ENCODE measurements at places on chromosomes 13 and 19.

- DNase-seq: no peak
These were observed 240.5 kb downstream of the ENOX1 start for GRCh38 chr13:43546251-43546650.

DNA sequence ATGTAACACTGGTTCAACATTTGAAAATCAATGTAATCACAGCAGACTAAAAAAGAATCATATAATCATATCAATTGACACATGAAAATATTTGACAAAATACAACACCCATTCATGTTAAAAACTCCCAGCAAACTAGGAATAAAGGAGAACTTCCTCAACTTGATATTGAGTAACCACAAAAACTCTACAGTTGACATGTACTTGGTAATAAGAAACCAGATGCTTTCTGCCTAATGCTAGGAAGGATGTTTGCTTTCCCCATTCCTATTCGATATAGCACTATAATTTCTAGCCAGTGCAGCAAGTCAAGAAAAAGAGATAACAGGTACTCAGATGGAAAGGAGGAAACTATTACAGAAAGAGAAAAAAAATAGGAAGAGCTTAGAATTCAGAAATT is 26.9 kb downstream of the UFM1 start:
- no peak for DNase-seq

- no peak for DNase-seq
These were observed 446.4 kb downstream of the DCT start for GRCh38 chr13:94033098-94033497.

DNA sequence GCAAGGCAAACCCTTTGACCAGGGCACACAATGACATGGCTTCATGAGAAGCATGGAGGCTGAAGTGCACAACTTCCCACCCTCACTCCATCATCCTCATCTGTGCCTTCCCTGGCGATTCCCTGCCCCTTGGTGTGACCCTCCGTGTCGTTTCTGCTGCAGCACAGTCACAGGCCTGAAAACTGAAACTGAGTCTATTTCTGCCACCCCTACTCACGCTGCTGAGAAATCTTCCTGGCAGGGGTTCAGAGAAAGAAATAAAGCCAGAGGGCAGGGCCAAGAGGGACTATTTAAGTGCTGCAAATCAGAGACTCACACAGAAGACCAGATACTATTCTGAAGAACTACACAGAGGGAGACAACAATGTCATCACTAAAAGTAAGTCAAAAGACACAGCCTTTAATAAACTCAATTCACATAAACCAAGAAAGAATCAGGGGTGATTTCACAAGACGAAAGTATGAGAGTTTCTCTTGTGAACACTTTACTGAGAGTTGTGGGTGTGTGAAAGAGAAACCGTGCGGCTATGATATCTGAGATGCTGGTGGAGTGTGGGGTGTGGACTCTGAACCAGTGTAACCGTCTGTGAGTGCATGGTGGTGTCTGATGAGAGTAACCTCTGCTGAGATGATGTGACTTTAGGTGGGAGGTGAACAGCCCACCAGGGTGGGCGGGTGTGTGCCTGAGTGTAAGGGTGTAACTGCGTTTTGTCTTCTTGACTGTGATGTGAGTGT is 23.5 kb downstream of the LGALS16 start:
- peak; percentile 21 for DNase-seq

GRCh38 chr13:41562541-41563178 is 105.3 kb downstream of the RGCC start:
- no peak for DNase-seq

DNA sequence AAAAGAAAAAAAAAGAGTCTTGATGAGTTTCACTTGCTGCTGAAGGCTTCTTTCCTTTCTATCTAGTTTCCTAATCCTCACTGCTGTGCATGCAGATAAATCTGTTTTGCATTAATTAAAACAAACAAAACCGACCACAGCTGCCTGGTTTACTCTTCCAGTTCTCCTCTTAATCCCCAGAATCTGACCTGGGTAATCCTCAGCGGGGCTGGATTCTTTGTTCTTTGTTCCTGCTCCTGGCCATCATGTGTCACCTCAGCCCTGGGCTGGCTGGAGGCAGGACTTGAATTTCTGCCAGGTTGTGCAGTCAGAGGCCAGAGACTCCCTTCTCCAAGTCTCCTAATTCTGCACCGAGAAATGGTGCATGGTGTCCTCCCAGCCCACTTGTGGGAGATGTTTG is 52.2 kb upstream of the CYP4F8 start:
- DNase-seq: no peak

- DNase-seq: peak; percentile 29
These were observed 159.1 kb downstream of the KATNAL1 start for GRCh38 chr13:30148171-30148754.

- no peak for DNase-seq
These were observed 15.4 kb downstream of the TLE5 start for GRCh38 chr19:3046698-3047495.

- no peak for DNase-seq
These were observed 110.3 kb upstream of the VSTM2B start for GRCh38 chr19:29415507-29415906.

DNA sequence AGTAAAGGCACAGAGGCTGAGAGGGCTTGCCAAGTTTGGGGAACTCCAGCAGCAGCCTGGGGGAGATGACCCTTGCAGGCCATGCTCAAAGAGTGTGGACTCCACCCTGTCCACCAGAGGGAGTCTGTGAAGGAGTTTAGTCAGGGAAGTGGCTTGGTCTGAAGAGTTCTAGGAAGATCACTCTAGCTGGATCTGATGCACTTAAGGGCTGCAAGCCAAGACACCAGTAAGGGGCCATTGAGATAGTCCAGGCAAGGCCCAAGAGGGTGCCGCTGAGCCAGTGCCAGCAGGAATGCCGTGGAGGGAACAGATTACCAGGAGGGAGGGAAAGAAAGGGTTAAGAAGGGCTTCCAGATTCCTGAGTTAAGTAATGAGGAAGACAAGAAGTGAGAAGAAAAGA is 68.7 kb downstream of the ZAR1L start:
- DNase-seq: no peak

GRCh38 chr13:22517544-22517943 is 663.2 kb upstream of the SGCG start:
- DNase-seq: no peak

- no peak for DNase-seq
These were observed 413 bp downstream of the N4BP2L2 start for GRCh38 chr13:32538143-32538620.

GRCh38 chr19:41363753-41364523 is at the start of gene B9D2:
Gene B9D2 (minus strand): TSS chr19:41364149. CDS start chr19:41363519, 630 bp downstream.
- DNase-seq: peak; percentile 99

DNA sequence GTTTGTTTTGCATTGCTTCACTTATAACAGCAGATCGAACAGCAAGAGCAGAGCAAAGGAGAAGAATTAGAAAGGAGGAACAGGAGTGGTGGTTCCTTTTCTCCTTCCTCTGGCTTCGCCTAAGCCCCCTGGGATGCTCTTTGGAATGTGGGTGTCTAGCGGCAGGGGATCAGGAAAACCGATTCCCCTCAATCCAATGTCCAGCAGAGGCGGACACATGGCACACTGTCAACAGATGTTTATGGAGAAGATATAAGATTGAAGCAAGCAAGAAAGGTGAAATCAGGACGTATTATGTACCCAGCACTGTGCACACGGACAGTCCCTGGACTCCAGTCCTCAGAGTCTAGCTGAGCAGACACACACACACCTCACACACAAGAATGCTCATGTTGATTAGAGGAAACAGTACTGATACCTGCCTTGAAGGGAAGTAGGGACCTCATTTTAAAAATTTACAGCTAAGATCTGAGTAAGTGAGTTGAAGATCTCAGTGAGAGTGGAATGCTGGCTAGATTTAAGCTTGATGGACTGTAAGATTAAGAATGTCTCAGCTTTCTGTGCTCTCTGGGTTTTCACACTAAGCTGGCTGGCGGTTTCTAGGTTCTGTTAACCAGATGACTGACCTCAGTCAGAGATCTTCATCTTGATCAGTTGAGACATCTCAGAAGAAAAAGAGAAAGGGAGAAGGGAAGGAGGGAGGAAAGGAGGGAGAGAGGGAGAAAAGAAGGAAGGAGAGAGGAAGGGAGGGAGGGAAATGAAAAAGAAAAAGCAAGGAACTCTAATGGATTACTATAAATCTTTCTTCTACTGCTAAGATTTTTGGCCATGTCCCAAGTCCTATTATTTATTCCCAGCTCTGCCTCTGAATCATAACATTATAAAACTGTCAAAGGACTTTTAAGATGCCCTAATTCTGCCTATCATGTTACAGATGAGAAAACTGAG is 44.8 kb downstream of the FLT1 start:
- no peak for DNase-seq

DNA sequence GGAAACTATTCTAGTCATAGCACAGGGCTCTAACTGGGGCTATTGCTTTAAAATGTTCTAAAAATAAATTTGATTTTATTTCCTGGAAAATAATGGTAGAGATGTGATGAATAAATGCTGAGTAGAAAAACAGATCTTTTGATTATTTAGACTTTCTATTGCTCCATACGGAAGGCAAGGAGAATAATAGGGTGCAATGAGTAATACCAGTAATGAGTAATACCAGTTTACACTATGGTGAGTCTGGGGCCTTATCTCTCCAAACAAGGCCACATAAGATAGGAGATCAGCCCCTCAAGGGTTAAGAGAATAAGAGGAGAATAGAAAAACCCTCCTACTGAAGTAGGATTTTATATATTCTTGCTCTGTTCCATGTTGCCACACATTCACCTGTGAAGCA is 390.4 kb downstream of the KLF5 start:
- no peak for DNase-seq

GRCh38 chr13:45119469-45119990 is 780 bp upstream of the GTF2F2 start:
- peak; percentile 43 for DNase-seq

DNA sequence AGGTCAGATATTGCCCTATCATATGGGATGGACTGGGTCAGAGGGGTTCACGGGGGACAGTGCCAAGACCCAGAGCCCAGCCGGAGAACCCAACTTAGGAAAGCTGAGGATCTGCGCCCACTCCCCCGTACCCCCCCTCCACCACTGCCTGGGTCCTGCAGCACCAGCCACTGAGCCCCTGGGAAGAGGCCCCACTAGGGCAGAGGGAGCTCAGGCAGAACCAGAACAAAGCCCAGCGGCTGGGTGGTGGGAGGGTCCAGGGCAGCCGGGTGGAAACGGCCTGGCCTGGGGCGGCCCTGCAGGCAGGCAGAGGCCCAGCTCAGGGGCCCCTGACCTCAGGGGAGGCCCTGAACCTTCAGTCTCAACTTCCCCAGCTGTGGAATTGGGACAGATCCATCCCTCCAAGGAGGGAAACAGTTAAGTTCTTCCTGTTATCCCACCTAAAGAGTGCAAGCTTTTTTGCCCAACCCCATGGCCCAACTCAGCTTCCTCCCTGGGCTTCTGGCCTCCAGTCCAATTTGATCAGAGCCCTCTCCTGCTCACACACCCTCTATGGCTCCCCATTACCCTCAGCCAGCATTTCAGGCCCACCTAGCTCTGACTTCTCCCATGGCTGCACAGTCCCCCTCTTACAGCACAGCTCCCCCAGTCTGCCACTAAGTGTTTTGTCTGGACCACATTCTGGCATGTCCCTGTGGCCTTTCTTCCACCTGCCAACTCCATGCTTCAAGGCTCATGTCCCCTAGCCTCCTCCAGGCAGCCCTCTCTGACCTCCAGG is 3.1 kb downstream of the NR2F6 start:
- no peak for DNase-seq

DNA sequence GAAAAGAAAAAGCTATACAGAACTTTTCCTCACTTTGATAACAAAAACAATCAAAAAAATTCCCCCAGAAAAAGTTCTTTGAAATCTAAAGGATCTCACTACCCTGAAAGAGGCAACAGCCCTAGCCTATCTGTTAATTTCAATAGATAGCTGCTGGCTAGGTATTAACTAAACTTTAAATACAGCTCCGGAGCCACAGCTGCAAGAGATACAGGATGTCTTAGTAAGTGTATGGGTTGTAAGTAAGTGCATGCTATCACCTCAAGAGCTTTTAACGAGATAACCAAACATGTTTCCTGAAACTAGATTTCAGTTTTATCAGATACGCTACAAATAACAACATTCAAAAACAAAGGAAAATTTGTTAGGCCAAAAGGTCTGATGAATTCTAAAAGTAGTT is 148.4 kb downstream of the KLF12 start:
- DNase-seq: no peak

DNA sequence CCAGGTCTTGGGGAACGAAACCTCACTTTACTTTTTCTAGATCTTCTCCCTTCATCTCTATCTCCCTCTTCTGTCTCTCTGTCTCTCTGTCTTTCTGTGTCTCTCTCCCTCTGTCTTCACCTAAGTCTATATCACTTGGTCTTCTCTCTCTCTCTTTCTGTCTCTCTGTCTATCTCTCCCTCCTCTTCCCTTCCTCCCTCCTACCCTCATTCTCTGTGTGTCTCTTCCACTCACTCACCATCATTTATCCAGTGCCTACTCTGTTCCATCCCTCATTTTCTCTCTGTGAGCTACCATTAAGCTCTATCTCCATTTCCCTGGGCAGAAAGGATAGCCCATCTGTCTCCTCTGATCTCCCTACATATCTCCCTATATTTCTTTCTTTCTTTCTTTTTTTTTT is 32.2 kb upstream of the FBL start:
- no peak for DNase-seq

- DNase-seq: no peak
These were observed 104.7 kb upstream of the FREM2 start for GRCh38 chr13:38582133-38582532.

- DNase-seq: no peak
These were observed 852.7 kb upstream of the KLHL1 start for GRCh38 chr13:70960841-70961443.

- DNase-seq: peak; percentile 92
These were observed at the start of gene KLF12 for GRCh38 chr13:74134221-74134776. Gene KLF12 (minus strand): TSS chr13:74134404.

GRCh38 chr19:48319647-48320541 is 5.5 kb upstream of the EMP3 start:
- DNase-seq: peak; percentile 57

DNA sequence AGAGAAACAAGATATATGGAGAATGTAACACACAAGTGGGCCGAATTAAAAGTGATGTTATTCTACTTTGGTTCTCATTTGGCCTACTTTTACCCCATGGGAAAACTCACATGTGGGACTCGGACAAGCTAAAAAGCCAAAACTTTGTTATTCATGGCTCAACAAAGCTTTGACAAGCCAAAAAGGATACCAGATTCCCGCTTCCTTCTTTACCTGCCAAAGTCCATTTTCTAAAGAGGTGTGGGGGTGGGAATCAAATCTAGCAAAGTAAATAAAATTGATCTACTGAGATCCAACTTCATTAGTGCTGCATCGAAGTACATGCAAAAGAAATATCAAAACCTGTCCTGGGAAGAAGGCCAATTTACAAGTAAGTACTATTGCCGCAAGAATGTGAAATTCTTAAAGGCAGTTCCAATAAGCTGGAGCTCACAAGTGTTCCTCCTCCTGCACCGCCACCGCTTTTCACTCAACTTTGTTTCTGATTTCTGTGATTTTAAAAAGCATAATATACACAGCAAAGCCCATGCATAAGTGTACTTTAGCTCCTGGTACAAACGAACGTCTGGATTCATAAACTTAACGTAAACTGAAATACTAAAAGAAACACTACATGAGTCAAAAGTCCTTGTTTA is 1.1 kb downstream of the LNX2 start:
- DNase-seq: no peak

- DNase-seq: no peak
These were observed 34.9 kb downstream of the CAB39L start for GRCh38 chr13:49409008-49409407.
